GM12878 (cell line): ENCODE measurements at places on chromosomes 13 and 19. TPM values are rescaled to one million over a fixed set of nuclear protein-coding genes. Genes with fewer than 3 reads are reported as not detected.

C1QTNF9B gene
- total RNA-seq, result not detected in 2 replicates

IFNL1 gene
- total RNA-seq, result not detected in 2 replicates

- DNase-seq, result no peak
These were observed 342.7 kb downstream of the LMO7 start for GRCh38 chr13:75978818-75979217.

- DNase-seq, result no peak
These were observed 1.7 kb upstream of the ELANE start for GRCh38 chr19:850221-850978.

GRCh38 chr19:12698138-12698537 lies 1.7 kb upstream of the FBXW9 start:
- no peak for DNase-seq

WDR87 gene
- not detected in 2 replicates for total RNA-seq

DNA sequence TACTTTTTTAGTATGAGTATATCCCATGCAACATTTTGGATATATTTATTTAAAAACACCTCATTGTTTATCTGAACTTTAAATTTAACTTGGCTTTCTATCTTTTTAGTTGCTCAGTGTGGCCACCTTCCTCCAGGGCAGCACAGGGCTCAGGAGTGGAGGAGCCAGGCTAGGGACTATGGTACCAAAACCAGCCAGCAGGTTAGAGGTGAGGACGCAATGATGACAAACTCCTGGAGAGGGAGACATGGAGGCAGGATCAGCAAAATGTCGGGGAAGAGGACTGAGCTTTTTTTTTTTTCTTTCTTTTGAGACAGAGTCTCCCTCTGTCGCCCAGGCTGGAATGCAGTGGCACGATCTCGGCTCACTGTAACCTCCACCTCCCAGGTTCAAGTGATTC lies 29.6 kb upstream of the CALM3 start:
- DNase-seq, result no peak

DNA sequence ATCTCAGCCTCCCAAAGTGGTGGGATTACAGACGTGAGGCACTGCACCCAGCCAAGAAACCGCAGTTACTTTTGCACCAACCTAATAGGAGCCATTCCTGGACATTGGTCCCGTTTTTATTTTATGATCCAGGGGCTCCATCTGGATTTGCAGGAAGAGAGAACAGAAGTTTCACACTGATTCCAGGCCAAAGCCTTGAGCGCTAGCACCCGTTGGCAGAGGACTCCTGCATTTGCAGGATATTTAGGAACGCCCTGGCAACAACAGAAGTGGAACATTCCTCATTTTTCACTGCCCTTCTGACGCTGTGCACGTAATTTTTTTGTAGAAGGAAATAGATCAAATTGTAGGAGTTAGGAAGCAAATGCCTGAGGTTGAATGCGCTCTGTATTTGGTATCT lies 11.7 kb upstream of the SULT2A1 start:
- DNase-seq, result no peak

GRCh38 chr13:40377783-40378182 lies 288.7 kb downstream of the FOXO1 start:
- DNase-seq, result no peak

DHDH gene
- total RNA-seq, result not detected in 2 replicates

- DNase-seq, result no peak
These were observed 6.4 kb downstream of the DAPK3 start for GRCh38 chr19:3964256-3965194.

DNA sequence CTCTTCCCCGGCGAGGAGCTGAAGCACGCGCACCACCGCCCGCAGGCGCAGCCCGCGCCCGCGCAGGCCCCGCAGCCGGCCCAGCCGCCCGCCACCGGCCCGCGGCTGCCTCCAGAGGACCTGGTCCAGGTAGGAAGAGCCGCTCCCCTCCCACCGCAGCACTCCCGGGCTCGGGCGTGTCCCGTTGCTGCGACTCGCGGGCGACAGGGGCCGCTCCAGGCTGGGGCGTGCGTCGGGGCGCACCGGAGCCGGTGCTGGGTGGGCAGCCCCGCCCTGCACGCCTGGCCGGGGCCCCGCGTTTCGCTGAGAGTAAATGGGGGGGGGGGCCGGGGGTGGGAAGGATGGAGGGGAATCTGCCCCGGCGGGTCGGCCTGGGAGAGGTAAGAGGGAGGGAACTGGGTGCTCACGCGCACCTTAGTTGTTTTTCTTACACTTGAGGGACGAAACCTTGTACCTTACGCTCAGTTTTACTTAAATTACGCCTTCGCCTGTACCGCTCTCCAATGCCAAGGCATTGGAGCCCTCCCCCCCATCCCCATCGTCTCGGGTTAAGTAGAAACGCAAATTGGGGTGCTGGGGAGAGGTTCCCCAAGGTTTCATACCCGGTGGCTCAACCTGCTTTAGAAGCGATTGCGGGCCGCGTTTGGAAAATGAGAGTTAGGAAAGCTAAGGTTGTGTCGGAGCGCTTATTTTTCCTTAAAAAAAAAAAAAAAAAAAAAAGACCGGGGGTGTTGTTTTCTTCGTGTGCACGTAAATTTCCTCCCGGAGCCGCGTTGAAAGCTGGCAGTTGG lies 850 bp downstream of the KLF5 start:
- DNase-seq, result no peak

SMAD9 gene
- 0.05 TPM in 1 of 2 replicates, not detected in the other for total RNA-seq

DNA sequence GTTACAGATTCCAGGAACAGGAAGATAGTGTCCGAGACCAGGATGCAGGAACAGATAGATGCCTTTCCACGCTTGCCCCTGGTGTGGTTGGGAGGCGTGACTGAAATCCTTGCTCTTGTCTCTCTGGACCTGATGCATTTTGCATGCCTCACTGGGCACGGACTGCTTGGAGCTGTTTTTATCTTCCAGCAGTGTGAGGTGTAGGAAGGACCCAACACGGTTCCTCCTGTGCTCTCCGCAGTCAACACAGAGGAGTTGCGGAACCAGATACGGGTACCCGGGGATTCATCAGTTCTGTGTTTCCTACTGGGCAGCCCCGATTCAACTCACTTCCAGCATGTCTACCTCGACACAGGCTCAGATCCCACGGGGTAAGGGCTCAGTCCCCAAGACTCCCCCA lies 6.5 kb downstream of the DOT1L start:
- DNase-seq, result no peak

DAND5 gene
- total RNA-seq, result 0.11 and 0.15 TPM in 2 replicates

PLVAP gene
- 0.08 and 0.54 TPM in 2 replicates for total RNA-seq

DNA sequence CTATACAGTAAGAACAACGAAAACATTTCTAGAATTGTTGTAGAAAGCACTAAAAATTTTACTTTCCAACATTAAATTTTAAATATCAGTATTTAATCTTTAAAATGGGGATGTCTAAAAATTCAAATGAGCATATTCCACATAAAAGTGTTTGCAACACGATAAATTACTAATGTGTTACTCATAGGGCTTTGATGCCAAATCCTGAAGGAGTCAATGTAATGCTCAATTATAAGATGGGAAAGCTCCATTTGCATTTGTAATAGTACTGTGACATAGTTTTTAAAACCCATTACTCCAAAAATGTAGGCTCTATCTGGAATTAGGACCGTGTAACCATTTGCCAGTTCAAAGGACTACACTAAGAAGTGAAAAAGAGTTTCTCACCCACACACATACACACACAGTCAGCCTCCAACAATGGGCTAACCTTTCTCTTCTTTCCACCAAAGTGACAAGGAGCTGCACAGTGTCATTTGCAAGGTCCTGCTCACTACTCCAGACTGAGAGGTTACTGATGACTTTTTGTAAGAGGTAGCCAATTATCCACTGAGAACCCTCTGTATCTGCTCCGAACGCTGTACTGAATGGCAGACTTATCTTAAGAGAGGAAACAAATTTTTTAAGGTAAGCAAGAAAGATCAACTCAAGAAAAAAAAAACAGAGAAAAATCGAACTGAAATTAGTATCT lies 26.1 kb upstream of the EEF1AKMT1 start:
- DNase-seq, result no peak

KCNJ14 gene
- total RNA-seq, result 1.3 and 1.4 TPM in 2 replicates

KLF2 gene
- 12.4 and 13.7 TPM in 2 replicates for total RNA-seq

DNA sequence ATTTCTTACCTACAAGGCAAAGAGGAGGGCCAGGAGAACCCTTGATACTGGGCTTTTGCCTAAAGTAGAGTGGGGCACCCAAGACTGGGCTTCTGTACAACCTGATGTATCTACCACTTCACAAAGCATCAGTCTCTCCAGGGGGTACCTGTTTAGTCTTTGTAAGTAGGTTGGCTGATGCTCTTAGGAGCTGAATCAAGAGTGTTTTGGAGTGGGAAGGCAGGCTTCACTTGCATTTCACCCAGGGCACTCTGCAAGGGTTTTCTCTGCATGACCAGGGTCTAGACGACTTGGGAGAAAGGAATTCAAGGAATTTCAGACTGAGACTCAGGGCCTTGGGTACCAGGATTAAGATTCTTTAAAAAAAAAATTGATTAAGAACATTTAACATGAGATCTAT lies 361.5 kb downstream of the RFC3 start:
- DNase-seq, result no peak

RNF113B gene
- total RNA-seq, result not detected in 2 replicates

DNA sequence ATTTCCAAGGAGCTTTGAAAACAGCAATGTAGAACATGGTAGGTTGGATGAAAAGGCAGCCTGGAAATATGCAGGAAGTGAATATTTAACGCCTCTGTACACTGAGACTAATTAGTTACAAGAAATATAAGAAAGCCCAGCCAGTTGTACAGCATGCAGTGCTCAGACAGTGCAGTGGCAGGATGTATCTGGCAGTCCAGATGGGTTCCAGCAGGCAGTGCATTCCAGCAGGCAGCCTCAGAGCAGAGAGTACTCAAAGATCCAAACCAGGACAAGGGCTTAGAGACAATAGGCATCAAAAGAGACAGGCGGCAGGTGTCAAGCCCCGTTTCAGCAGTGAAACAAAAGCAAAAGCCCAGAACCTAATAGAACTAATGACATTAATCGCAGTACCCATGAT lies 2776.3 kb downstream of the PCDH9 start:
- DNase-seq, result no peak

PLPPR3 gene
- not detected in 2 replicates for total RNA-seq

DNA sequence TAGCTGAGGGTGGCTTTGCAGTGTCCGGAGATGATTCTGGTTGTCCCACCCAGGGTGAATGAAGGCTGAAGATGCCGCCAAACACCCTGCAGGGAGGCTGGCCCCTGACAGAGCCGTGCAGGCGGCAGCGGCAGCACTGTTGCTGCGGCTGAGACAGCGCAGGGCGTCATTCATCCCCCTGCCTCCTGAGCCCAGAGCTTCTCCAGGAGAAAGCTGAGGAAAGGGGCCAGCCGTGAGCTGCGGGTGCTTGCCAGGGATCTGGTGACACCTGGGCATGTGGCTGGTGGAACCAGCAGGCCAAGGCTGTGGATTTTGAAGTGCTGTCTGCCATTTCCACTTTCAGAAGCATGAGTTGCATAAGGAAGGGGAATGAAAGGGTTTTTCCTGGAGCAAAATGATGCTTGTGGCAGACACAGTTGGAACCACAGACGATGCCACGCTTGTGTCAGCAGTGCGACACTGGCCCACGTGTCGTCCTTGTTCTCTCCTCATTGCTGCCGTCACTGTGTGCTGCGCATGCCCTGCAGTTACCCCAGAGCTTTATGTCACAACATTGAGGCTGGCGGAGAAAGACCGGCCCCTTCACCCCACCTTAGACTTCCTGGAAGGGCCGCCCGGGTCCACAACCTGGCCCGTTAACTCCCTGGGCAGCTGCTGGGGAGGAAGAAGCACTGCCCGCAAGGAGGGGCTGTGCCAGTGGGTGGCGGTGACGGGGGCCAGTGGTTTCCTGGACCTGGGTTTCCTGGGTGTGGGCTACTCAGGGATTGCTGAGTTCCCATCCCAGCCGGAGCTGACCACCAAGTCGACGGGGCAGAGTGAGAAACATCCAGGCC lies 22.7 kb downstream of the TFDP1 start:
- DNase-seq, result no peak

- no peak for DNase-seq
These were observed 6.6 kb downstream of the EPS8L1 start for GRCh38 chr19:55082020-55082851.

ACP7 gene
- not detected in 2 replicates for total RNA-seq

- no peak for DNase-seq
These were observed 135.6 kb downstream of the PAN3 start for GRCh38 chr13:28273919-28274318.

DNA sequence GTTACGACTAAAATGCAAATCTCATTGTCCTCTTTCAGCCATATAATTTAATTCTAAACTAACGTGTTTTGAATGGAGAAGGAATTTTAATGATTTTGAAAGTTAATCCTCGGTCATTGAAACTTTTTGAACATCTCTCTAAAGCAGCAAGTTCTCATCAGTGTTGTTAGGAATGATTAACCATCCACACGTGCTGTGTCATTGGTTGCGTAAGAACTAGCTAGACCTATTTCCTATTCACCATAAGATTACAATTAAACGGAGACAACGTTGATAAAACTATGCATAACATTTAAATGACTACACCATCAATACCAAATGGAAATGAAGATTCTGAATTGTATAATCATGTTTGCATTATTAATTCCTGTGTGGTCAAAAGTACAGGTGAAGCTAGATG lies 155.6 kb upstream of the IRS2 start:
- no peak for DNase-seq

DNA sequence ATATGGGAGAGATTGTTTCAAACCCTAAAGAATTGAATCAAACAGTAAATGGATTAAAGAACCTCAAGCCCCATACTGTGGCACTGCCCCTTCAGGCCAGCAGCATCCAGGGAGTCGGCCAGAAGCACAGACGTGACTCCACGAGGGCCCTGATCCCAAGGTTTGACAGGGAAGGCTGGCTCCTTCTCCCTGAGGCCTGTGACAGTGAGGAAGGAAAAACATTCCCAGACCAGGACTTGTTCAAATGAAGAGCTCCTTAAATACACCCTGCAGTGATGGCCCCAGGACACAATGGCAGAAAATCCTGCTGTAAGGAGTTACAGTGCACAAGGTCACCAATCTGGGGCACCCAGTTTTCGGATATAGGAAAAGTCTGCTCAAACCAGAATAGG lies 91.0 kb downstream of the COL4A1 start:
- no peak for DNase-seq

DNA sequence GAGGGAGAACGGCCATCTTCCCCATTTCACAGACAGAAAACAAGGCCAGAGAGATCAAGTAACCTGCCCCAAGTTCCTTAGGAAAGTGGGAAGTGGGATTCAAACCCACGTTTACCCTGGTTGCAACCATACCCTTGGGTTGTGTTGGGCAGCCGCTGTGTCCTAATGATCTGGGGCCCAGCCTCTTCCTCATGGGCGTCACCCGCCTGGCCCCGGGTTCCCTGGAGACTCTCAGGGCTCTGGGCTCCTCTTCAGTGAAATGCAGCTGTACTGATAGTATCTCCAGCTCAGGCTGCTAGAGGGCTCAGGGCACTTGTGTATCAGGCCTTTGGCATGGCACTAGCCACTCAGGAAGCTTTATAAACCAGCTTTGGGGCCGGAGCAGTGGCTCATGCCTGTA lies 9.8 kb downstream of the TMED1 start:
- no peak for DNase-seq

DNA sequence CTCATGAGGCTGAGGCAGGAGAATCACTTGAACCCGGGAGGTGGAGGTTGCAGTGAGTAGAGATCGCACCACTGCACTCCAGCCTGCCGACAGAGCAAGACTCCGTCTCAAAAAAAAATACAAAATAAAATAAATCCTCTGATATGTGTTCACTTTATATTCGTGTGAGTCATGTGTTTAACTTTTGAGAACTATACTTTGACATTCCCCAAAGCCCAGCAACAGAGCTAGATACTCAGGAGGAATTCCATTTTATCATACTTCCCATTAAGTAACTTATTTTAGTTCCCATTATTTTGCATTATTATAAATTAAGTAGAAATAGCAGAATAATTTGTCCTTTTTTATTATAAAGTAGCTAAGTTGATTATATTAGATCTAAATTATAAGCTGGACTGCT lies 3.3 kb upstream of the CHAMP1 start:
- DNase-seq, result no peak

GRCh38 chr19:58037927-58038687 lies 4.3 kb downstream of the ZSCAN1 start:
- no peak for DNase-seq

GRCh38 chr13:46195016-46195415 lies 13.0 kb upstream of the LCP1 start:
- no peak for DNase-seq
